ENCODE measurements at places on chromosomes 5 and 9.

DNA sequence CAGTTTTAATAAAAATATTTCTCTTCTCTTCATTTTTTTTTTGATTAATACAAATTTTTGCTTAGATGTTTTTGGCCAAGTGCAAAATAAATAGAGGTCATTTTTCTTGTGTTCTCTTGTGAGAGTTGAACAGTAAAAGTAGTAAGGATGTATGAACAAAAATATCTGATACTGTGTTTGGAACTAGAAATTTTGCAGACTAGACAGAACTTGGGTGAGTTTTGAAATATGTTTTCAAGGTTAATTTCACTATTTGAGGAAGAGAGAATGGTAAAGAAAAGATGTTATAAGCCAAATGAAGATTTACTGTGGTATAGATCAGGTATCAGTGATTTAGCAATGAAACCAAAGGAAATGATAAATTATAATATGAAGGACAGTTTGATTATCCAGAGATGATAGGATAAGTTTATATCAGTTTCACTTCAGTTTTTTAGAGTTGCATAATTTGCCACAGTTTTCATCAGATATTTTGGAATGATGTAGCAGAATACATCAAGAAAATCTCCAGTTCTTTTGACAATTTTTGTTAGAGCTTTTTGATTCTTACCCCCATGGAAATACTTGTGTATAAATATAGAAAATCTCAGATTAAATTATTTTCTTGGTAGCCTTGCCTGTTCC lies 147.9 kb upstream of the VCAN start:
- DNase-seq, result no peak

DNA sequence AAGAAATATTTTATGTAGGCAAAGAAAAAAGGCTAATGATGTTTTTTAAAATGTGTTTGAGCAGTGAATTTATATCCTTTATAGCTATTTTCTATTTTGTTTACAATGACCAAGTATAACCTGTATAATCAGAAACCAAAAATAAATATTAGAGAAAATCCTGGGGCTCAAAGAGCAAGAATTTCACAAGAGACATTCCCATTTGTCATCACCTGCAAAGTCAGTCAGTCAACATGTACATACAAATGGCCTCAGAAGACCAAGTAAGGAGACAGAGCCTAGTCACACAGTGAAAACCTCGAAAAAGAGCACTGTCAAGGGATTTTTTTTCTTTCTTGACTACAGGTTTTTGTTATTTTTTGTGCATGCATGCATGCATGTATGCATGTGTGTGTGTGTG lies 231.4 kb downstream of the GLIS3 start:
- no peak for DNase-seq

- DNase-seq, result no peak
Measured at GRCh38 chr5:55062039-55062779, 38.2 kb downstream of the GZMK start.

DNA sequence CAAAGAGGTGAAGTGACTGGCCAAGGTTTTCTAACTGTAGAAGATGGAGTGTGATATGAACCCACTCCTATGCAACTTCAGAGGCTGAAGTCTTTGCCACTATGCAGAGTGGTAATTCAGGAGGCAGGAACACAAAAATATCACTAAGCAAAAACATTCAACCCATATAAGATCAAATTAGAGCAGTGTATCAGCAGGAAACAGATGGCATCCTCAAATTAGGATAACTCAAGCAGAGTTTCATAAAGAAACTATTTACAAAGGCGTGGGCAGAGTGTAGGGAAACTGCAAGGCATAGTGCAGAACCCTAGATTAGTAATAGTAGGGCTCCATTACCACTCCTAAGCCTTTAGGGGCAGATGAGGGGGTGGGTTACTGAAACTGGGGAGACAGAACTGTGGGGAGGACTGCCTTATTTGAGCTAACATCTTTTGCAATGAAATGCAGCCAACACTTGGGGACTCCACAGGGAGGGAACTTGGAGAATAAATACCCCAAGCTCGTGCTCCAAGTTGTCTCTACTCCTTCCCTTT lies 72.2 kb downstream of the PTTG1 start:
- no peak for DNase-seq

GRCh38 chr5:15522187-15522520 lies 22.2 kb downstream of the FBXL7 start:
- DNase-seq, result no peak

DNA sequence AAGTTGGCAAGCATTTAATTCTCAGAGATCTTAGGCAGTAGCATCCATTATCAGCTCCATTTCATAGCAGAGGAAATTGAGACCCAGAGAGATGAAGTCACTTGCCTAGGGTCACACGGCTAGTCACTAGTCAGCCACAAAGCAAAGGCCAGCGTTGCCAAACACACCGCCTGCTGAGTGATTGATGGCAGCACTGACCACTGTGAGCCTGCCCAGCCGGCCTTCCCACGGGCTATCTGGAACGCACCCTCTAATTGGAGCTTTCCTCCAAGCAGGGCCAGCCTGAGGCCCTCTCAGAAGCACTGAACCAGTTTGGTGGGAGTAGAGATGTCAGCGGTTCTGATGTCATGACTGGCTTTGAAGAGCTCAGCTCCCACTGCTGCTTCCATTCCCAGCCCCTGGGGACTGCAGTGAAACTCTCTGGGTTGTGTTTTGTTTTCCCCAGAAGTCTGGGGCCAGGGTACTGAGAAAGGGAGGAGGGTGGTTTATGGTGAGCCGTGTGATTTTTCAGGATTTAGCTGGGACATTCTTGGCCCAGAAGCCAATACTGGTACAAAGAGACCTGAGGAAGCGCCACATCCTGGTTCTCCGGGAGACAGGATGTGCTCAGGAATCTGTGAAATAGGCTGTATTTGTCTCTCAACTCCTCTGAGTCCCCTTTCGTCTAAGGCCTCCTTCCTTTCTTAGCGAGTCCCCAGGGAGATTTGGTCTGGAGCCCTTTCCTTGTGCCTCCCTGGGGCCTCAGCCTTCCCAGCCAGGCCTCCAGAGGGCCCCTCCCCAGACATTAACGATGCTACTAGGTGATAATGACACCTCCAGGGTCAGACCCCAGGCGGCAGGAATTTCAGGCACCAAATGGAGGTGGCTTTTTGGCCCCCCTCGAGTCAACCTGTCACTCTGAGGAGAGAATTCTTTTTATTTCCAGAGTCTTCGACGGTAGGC lies 44.5 kb downstream of the SPRY4 start:
- no peak for DNase-seq

GRCh38 chr5:151253605-151253950 lies 593 bp downstream of the GM2A start:
- DNase-seq, result no peak

GRCh38 chr9:115146581-115147021 lies 28.6 kb upstream of the TNC start:
- DNase-seq, result no peak

- no peak for DNase-seq
Measured at GRCh38 chr9:86649913-86650312, 295.7 kb upstream of the TUT7 start.

GRCh38 chr5:43315263-43315662 lies 2.1 kb upstream of the HMGCS1 start:
- DNase-seq, result no peak

- DNase-seq, result no peak
Measured at GRCh38 chr5:14204011-14204670, 61.0 kb downstream of the TRIO start.

- no peak for DNase-seq
Measured at GRCh38 chr5:60077292-60077691, 183.8 kb upstream of the PDE4D start.

GRCh38 chr9:128190516-128191405 lies 611 bp downstream of the CIZ1 start:
- no peak for DNase-seq

GRCh38 chr9:104301755-104302154 lies 202.3 kb upstream of the OR13F1 start:
- DNase-seq, result no peak

GRCh38 chr9:90953200-90953599 lies 151.6 kb downstream of the SYK start:
- no peak for DNase-seq

GRCh38 chr5:154179846-154180710 lies 10.5 kb upstream of the GALNT10 start:
- DNase-seq, result no peak

DNA sequence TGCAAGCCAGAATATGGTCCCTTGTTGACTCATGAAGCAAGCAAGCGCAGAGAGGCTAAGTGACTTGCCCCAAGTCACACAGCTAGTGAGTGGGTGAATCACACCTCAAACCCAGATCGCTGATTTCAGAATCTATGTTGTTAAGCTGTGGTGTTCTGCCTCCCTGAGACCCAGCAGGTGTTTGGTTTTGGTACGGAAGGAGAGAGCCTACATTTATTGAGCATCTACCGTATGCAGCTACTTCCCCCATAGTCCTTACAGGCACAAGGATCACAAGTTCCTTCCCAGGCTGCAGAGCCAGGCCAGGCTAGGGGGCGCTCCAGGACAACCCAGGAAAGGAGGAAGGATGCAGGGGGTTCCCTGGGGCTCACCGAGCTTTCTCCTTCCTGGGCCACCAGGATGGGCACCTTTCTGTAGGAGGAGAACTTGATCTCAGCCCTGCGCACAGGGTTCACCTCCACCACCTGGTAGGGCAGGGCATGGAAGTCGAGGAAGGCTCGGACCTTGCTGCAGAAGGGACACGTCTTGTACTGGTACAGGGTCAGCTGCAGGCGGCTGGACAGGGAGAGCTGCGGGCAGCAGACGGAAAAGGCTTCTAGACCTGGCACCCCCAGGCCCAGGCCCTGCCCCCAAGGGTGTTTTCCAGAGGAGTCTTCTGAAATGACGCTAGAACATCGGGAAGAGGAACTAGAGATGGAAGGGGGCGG lies 2.5 kb downstream of the PTGES2 start:
- DNase-seq, result peak; percentile 77

- DNase-seq, result no peak
Measured at GRCh38 chr5:60354311-60354710, 345.7 kb downstream of the DEPDC1B start.

DNA sequence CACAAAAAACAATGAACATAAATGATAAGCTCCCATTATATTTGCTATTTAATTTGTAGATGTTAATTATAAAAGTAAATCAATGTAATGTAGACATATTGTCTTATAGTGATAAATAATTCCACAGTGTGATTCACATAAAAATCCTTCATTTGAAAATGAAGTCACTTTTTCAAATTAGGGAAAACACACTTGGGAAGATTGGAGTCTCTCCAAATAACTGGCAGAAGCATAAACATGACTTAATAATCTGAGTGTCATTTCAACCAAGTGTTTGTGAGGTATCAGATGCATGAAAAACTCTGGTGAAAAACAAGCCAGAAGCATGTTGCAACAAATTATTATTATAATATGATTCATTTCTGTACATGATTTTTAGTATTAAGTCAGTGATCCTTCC lies 102.2 kb downstream of the CETN3 start:
- DNase-seq, result no peak

DNA sequence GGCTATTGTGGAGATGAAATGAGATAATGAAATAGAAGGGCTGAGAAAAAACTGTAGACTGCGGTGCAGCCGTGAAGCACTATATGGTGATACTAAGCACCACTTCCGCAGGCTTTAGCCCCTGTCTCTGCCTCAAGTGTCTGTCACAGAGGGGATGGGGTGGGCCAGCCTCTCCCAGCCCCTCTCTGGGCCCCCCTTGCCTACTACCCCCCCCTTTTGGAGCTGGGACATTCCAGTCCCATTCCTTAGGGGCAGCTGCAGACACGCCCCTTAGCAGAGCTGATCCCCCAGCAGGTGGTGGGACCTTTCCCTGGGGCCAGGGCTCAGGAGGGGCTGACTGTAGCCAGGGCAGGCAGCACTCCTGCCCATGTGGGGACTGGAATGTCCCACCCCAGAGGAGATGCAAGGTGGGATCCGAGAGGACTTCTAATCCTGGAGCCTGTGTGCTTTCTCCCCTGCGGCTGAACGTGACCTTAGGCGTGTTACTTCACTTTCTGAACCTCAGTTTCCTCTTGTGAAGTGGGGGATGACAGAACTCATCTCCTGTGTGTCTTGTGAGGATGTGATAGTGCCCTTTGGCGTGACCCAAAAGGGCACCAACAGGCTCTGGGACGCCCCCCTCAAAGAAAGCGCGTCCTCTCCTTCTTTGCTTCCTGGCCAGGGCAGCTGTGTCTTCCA lies 1.9 kb downstream of the N4BP3 start:
- no peak for DNase-seq

DNA sequence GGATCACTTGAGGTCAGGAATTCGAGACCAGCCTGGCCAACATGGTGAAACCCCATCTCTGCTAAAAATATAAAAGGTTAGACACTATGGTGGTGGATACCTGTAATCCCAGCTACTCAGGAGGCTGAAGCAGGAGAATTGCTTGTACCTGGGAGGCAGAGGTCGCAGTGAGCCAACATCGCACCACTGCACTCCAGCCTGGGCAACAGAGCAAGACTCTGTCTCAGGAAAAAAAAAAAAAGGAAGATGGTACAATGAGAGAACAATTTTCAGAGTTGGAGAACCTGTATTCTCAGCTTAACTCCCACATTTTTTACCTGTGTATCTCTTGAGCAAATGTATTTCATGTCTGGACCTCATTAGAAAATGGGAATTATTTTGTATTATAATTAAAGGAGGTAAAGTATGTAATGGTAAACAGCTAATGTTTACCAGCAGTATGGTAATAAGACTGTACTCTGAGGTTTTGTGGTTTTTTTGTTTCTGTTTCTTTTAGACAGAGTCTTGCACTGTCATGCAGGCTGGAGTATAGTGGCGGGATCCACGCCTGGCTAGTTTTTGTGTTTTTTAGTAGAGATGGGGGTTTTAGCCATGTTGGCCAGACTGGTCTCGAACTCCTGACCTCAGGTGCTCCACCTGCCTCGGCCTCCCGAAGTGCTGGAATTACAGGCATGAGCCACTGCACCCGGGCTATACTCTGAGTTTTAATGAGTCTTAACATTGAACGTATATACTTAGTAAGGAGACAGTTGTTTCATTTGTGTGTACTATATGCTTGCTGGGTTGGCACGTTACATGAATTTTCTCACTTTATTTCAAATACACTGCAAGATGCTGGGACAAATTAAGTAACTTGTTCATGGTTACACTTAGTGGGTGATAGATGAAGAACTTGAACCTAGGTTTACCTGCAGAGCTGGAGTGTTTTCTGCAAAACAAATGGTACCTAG lies 16.2 kb downstream of the UHRF2 start:
- DNase-seq, result no peak

GRCh38 chr5:68385936-68386335 lies 170.4 kb downstream of the PIK3R1 start:
- no peak for DNase-seq

GRCh38 chr5:180120237-180121101 lies 48.9 kb upstream of the RNF130 start:
- DNase-seq, result peak; percentile 51

GRCh38 chr5:125258615-125259014 lies 512.2 kb upstream of the ZNF608 start:
- no peak for DNase-seq

DNA sequence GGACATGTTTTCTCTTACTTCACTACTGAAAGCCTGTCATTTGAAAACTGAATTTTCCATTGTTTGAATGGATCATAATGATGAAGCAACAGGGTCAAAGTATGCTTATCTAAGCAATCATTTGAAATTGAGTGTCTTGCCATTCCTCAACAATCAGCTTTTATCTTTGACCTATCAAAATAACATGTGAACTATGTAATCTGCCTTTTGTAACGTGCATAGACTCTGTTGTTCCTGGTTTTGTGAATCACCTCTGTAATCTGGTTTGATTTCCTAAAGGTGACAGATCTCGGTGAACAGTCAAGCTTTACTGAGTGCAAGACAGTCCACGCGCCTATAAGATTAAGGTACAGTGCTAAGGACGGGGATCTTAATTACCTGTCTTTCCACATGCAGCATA lies 3.3 kb downstream of the MEF2C start:
- no peak for DNase-seq
